ENCODE measurements at places on chromosomes 11 and 22. TPM values are rescaled to one million over a fixed set of nuclear protein-coding genes. Genes with fewer than 3 reads are reported as not detected.

The LRRC4C gene
- total RNA-seq, result 0.40 TPM

The PARVA gene
- 36.1 TPM for total RNA-seq

The FREY1 gene
- total RNA-seq, result 0.44 TPM

The MOGAT2 gene
- total RNA-seq, result not detected

The HRAS gene
- 105 TPM for total RNA-seq

The SLC43A3 gene
- 16.4 TPM for total RNA-seq

The LTBP3 gene
- total RNA-seq, result 59.5 TPM

The DEFB131B gene
- total RNA-seq, result not detected

The PDGFB gene
- 1.1 TPM for total RNA-seq

The PRRG4 gene
- 0.06 TPM for total RNA-seq

The ZNF214 gene
- total RNA-seq, result 4.7 TPM

The ADAMTS15 gene
- 47.6 TPM for total RNA-seq

The MN1 gene
- 6.1 TPM for total RNA-seq

The VPREB1 gene
- total RNA-seq, result not detected

The TEX54 gene
- not detected for total RNA-seq

The OR52I1 gene
- not detected for total RNA-seq

The DDX25 gene
- not detected for total RNA-seq

The OR51B2 gene
- total RNA-seq, result not detected

The SLC22A25 gene
- not detected for total RNA-seq

The OSM gene
- total RNA-seq, result not detected

The MAPK12 gene
- 28.3 TPM for total RNA-seq

The POTEH gene
- total RNA-seq, result not detected

The BAD gene
- total RNA-seq, result 65.1 TPM

The SNU13 gene
- 59.3 TPM for total RNA-seq

The SLC22A9 gene
- total RNA-seq, result not detected

The RASSF10 gene
- total RNA-seq, result not detected

The MUC6 gene
- not detected for total RNA-seq

The TMEM86A gene
- 0.12 TPM for total RNA-seq

The CHRDL2 gene
- not detected for total RNA-seq

The TRIM51 gene
- not detected for total RNA-seq

The MISFA gene
- 0.31 TPM for total RNA-seq

The CHST1 gene
- total RNA-seq, result 1.2 TPM

The PTPRCAP gene
- 0.26 TPM for total RNA-seq

The FGF3 gene
- total RNA-seq, result not detected

The MS4A7 gene
- total RNA-seq, result not detected

The NTM gene
- 35.0 TPM for total RNA-seq

The PNPLA5 gene
- total RNA-seq, result not detected

The RFPL1 gene
- total RNA-seq, result not detected

The GSTT2B gene
- total RNA-seq, result 0.79 TPM

The USP47 gene
- 79.3 TPM for total RNA-seq

The FAM118B gene
- 16.8 TPM for total RNA-seq

The OVOL1 gene
- not detected for total RNA-seq

The HINFP gene
- total RNA-seq, result 12.9 TPM

The CAPRIN1 gene
- 238 TPM for total RNA-seq

The HSPA8 gene
- total RNA-seq, result 2,896 TPM

The RAD9A gene
- total RNA-seq, result 5.2 TPM

The TNNT3 gene
- 0.25 TPM for total RNA-seq

The CDHR5 gene
- total RNA-seq, result not detected

The AIFM3 gene
- total RNA-seq, result 0.53 TPM

The SYTL2 gene
- 7.0 TPM for total RNA-seq

The FGF19 gene
- total RNA-seq, result not detected

The CCDC73 gene
- not detected for total RNA-seq

The CRYBB2 gene
- not detected for total RNA-seq

The C11orf98 gene
- total RNA-seq, result 46.8 TPM

The FXYD2 gene
- total RNA-seq, result not detected

The CD3E gene
- total RNA-seq, result not detected

The PTGDR2 gene
- not detected for total RNA-seq

The C11orf42 gene
- not detected for total RNA-seq

The CCDC116 gene
- 0.19 TPM for total RNA-seq
